Naive thymus-derived CD4-positive, alpha-beta T cell (primary cell): ENCODE measurements at places on chromosomes 12 and 14.

DNA sequence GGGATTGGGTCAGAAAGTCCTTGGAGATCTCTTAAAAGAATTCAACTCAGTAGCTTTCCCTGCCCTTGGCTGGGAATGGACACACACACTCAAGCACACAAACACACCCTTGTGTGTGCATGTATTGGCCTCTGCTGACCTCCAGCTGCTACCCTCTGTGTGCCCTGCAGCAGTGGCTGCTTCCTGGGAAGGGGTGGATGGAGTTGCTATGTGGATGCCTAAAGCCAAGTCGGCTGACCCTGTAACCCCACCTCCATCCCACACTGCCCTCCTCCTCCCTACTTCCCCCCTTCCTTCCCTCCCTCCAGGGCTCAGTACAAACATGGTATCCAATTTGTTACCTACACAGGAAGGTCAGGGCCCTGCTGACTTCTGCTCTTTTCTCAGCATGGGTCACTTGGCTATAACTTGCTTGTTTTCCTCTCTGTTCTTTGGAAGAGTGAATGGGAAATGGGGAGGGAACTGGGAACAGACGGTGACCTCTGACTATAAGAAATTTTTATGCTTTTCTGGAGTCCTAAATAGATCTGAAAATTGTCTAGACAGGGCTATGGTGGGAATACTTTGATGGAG, 351.6 kb upstream of the TBX3 start:
- no peak for DNase-seq

- no peak for DNase-seq
Observed at GRCh38 chr14:66680216-66680615, 172.3 kb downstream of the GPHN start.

DNA sequence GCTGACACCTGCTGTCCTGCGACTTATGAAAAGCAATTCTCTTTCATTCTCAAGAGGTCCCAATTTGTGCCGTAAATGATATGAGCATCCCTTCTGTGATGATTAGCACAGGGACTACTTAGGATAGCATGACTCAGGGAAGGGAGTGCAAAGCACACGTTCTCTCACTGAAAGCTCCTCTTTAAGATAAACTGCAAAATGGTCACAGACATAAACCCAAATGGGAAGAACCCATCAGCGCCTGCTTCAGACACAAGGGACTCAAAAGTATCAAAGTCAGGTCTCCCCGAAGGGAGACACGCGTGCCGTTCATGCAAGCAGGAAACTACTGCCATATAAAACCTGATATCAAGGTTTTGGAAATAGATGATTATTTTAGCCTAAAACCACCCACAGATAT, 33.9 kb upstream of the PIWIL1 start:
- DNase-seq = no peak

DNA sequence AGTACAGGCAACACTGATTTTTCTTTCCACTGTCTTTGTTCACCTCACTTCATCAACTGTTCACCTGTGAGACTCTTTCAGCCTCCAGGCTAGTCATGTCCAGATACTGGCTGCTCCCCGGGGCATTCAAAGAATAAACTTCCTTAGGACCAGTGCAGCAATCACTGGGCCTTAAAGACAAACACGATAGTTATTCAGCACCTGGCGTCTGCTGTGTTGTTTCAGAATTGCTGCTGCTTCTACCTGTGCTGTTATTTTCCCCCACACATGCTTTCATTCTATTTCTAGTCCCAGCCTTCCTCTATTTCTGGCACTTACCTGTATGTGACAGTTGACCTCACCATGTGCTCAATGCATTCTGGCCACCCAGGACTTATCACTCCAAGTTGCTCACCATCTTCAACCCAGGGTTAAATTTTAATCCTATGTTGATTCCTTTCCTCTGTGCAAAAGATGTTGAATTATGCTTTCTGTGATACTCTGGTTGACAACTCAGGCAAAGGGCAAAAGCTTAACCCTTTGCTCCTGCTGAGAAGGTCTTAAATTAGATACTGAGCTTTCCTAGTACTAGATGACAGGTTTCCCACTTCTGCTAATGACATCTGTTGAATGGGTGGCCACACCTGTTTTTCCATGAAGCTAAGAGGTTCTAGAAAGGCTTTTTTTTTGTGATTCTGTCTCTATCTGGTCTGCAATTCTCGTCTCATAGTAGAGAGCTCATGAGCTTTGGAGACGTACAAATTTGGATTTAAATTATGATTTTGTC, 41.4 kb downstream of the PTPRQ start:
- DNase-seq = no peak
